Renal pelvis (tissue), 12 donors: ENCODE measurements at places on chromosomes 7 and 10. TPM values are rescaled to one million over a fixed set of nuclear protein-coding genes. Genes with fewer than 3 reads are reported as not detected.
A peak's percentile ranks its signal among the peaks of the same experiment; 100 is the strongest.

DNA sequence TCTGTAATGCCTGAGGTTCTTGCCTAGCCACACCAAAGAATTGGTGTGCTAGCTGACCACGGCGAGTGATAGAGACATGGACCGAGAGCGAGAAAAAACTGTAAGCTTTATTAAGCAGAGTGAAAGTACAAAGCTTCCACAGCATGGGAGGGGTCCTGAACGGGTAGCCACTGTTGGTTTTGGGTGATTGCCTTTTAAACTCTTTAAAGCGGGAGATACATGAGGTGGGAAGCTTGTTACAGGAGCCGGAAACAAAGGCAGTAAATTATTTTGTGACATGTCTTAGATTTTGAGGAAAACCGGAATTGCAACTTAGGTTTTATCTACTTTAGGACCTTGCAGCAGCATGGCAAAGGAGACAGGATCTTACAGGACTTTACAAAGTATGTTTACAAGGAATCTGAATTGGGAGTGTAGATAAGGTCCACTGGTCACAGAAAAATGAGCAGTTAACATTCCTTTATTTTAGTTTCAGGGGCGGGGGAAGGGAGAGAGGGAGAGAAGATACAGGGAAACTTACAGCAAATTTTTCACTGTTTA, 252.7 kb upstream of the MBL2 start:
- peak; percentile 82 for DNase-seq

DNA sequence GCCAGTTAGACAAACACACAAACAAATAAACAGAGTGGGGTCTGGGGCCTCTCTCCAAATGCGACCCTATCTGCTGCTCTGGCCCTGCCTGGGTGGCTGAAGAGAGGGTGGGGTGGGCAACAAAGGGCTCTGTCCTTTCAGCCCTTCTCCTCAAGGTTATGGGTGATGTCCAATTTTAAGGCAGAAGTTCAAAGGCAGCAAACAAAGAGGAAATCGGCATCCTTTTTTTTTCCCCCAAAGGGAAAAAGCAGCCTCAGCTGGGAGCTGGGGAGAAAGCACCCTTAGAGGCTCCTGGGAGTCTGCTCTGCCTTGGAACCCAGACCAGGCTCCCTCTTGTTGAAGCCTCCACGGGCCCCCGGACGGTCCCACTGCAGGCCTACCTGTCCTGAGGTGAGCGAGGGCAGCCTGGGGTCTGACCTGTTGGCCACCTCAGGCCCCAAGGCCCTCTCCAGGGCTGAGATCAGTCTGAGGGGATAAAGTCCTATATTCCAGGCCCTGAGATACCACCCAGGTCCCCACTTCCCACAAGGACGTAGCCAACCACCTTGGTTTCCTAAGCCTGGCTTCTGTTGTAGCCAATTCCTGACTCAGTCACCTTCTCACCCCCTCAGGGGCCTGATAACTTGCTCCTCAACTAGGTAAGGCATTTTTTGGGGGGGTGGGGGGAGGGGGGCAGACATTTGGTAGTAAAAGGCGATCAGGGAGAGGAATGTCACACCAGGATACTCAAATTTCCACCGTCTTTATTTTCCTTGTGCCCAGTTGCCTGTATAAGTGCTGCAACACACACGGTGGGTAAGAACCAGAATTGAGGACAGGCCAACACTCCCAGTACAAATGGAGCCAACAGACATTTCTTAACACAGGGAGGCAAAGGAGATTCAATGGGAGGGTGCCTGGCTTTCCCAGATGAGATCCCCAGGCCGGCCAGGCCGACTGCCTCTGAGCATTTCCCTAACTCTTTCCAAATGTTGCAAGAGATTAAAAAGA, 4.3 kb downstream of the HOXA11 start:
- DNase-seq, result no peak

- no peak for DNase-seq
These were observed 9.3 kb downstream of the CHST12 start for GRCh38 chr7:2412587-2413201.

DNA sequence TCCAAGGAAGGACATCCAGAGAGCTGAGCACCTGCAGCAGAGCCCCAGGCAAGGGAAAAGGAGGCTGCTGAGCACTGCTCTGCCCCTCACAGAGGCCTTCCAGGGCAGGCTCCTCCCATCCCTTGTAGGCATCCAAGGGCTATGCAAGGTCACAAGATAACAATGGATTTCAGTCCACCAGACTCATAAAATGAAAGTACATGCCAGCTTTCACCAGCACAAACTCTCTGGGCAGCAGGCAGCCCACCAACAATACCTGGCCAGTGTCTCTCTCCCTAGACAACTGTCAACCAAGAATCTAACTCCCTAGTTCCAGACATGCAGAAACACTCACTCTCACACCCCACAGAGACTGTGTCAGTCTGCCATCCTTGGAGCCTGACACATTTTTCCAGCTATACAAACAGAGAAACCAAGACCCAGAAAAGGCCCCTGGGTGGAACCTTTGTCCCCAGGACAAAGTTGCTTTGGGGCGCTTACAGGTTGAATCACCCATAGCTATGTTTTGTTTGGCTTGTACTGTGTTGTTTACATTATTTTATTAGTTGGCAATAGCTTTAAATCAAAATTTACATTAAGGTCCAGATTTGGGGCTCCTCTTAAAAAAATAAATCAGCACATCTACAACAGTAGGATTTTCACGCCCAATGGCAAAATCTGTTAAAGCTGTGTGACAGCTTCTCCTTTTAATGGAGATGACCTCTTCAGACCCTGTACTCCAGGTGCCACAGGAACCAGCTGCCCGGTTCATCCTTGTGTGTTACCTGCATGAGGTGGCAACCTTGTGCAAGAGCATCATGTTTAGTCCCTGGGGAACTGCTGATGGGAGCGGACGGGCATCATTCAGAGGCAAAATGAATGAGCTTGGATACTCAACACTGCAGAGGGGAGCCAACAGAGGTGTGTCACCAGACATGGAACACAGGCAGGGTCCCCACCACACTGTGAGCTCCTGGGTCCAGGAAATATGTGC, 5.2 kb downstream of the GRID1 start:
- DNase-seq, result no peak

Gene CPA2
- polyA plus RNA-seq, result 0.21 TPM

DNA sequence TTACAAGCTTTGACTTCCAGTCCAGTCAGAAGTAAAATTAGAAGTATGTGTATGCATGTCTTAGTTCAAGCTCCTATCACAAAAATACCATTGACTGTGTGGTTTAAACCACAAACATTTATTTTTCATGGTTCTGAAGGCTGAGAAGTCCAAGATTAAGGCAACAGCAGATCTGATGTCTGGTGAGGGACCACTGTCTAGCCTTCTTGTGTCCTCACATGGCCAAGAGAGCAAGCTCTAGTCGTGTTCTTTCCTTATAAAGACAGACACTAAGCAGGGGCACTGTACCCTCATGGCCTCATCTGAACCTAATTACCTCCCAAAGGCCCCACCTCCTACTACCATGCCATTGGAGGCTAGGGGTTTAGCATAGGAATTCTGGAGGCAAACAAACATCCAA, 41.3 kb upstream of the ARL4A start:
- DNase-seq, result no peak
